Upper lobe of left lung (tissue), 6 donors: ENCODE measurements at places on chromosomes 16 and 17. TPM values are rescaled to one million over a fixed set of nuclear protein-coding genes. Genes with fewer than 3 reads are reported as not detected.

Gene ELMO3
- total RNA-seq: 25.1 TPM

Gene UNKL
- total RNA-seq: 30.4 TPM

Gene NOG
- total RNA-seq: 8.5 TPM

Gene CMTM1
- 0.61 TPM for total RNA-seq

Gene TBC1D28
- not detected for total RNA-seq

Gene USP32
- total RNA-seq: 86.7 TPM

Gene CCL1
- total RNA-seq: not detected

Gene CACNG5
- not detected for total RNA-seq

Gene TAT
- not detected for total RNA-seq

Gene MIF4GD
- total RNA-seq: 42.8 TPM

Gene CACNG1
- not detected for total RNA-seq

Gene DRC3
- 10.4 TPM for total RNA-seq

- DNase-seq: no peak
Observed at GRCh38 chr17:62780269-62780668, 27.8 kb downstream of the MARCHF10 start.

- DNase-seq: no peak
Observed at GRCh38 chr17:2947588-2947950, 115.8 kb downstream of the OR1D5 start.

GRCh38 chr16:86030116-86030515 lies 131.2 kb downstream of the IRF8 start:
- DNase-seq: no peak

DNA sequence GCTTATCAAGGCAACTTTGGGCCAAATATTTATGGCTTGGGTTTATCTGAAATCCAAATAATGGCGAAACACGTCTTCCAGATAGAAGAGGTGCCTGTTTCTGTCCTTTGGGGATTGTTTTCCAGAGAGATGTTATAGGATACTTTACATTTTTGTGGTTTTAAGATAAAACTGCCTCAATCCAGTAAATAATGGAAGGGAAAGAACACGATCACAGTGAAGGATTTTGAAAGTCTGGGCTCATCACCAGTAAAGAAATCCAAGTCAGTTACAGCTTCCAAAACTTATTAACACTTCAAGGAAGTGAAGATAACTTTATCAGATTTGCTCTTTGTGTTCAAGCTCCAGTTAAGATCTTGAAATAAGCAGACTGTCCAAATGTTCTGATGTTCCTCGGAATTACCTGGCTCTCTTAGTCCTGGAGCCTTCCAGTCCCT lies 30.1 kb downstream of the DNAH2 start:
- no peak for DNase-seq

DNA sequence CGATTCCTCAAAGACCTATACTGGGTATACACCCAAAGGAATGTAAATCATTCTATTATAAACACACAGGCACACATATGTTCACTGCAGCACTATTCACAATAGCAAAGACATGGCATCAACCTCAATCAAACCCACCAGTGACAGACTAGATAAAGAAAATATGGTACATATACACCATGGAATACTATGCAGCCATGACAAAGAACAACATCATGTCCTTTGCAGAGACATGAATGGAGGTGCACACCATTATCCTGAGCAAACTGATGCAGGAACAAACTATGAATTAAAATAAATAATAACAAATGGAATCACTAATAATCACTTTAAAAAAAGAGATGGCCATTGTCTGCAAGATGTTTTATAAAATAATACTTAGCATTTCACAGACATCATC lies 380.1 kb downstream of the GRIN2A start:
- DNase-seq: no peak

- DNase-seq: no peak
Observed at GRCh38 chr16:83895243-83895642, 3.7 kb upstream of the MLYCD start.

- peak; percentile 87 for DNase-seq
Observed at GRCh38 chr16:88681084-88681680, 5.1 kb downstream of the SNAI3 start.

GRCh38 chr17:36641877-36642845 lies 40.8 kb downstream of the MRM1 start:
- DNase-seq: no peak

DNA sequence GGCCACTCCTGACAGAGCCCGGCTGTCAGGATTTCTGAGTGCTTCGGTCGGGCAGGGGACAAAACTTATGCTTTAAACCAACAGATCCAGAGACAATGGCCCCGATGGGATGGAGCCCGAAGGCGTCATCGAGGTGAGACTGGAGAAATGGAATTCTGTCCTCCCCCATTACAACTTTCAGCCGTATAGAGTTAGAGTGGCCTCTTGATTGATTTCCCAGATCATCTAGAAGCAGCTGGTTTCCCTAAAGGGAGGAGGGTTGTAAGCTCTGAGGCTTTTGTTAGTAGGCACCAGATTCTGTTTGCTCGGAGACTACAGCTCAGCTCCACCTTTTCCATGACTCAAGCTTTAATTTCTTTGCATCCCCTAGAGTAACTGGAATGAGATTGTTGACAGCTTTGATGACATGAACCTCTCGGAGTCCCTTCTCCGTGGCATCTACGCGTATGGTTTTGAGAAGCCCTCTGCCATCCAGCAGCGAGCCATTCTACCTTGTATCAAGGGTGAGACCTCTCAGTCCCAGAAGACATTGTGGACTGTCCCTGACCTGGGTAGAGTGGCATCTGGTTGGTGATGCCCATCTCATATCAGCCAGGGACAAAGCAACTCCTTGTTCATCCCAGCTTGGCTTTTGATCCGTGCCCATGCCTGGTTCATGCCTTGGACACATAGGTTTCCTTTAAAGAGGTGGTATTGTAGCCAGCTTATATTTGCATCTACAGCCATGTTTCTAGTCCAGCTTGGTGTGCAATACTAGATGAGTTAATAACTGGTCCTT lies 5.1 kb upstream of the CD68 start:
- no peak for DNase-seq

DNA sequence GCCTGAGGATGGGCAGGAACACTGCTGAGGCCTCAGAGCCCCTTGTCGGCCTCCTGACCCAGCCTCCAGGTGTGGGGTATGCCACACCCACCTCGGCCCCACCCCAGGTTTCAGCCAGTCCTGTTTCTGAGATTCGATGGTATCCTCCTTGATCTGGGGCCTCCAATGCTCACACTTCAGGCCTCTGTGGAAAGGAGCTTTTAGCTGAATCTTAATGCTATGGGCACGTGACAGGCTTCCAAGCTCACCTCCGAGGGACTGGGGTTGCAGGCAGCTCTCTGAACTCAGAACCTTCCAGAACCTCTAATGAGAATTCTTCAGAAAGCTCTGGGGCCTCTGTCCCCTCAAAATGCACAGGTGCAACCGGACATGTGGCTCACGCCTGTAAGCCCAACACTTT lies 54.8 kb downstream of the SCNN1B start:
- no peak for DNase-seq

- DNase-seq: no peak
Observed at GRCh38 chr17:80775863-80776262, 215.8 kb upstream of the CHMP6 start.

DNA sequence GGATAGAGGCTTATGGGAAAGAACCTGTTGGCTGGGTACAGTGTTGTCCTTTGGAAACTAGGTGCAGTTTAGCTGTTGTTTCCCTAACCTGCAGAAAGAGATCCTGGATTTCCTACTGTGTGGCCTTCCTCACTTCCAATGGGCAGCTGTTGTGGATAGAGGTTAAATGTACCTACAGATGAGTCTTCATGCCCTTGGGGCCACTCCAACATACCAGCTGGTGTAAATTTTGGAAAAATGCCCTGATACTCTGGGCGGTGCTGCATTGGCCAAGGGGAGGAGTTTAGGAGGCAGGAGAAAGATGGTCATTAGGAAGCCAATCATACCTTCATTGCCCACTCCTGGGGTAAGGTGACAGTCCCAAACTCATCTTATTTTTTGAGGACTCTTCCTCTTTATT lies 70.2 kb downstream of the SNX11 start:
- DNase-seq: no peak

DNA sequence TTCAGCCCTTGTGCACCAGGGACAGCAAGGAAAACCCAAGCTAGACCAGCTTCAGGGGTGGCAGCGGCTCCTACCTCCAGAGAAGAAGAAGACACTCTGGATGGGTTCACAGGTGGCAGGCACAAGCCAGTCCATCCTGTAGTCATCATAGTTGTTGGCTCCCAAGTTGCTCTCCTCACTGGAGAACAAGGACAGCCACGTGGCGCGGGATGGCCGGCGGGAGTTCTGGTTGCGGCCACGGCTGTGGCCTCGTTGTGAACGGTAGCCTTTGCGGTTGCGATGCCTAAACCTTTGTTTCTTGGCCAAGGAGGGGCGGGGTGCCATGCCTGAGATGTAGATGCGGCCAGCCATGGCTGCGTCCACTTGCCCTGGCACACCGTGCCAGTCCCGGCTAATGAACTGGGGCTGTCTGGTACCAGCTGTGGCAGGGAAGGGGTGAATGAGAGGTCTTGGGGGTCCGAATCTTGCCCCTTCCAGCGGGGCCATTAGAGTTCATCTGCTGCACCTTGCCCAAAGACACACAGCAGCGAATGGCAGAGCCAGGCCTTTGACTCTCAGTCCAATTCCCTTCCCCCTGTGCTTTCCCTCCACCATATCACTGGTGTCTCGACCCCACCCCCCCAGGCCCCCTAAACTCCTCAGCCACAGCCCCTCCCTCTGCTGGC lies 2.3 kb downstream of the VTN start:
- DNase-seq: peak; percentile 79

DNA sequence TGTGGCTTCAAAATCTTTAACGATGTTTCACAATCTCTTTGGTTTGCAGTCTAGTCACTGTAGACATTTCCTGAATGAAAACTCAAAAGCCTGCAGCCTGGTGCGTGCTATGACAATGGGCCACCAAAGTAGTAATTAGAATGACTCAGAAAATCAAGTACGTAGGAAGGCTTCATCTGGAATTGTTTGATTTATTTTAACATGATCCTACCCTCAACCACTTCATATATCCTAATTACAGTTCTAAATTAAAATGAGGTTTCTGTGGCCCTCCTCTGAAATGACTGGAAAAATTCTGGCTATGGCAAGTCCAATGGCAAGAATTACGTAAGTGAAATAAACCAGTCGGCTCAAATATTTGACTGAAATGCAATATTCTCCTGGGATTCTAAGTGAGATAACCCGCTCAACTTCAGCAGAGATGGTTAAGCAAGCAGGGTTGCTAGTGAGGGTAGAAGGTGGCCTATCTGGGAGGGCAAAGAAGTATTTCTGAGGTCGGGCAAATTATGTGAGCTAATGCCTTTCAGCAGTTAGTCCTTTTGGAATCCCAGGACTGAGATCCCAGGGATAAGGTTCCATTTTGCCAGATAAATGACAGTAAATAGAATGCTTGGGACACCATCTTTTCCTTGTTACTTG lies 145.6 kb upstream of the MYOCD start:
- no peak for DNase-seq

DNA sequence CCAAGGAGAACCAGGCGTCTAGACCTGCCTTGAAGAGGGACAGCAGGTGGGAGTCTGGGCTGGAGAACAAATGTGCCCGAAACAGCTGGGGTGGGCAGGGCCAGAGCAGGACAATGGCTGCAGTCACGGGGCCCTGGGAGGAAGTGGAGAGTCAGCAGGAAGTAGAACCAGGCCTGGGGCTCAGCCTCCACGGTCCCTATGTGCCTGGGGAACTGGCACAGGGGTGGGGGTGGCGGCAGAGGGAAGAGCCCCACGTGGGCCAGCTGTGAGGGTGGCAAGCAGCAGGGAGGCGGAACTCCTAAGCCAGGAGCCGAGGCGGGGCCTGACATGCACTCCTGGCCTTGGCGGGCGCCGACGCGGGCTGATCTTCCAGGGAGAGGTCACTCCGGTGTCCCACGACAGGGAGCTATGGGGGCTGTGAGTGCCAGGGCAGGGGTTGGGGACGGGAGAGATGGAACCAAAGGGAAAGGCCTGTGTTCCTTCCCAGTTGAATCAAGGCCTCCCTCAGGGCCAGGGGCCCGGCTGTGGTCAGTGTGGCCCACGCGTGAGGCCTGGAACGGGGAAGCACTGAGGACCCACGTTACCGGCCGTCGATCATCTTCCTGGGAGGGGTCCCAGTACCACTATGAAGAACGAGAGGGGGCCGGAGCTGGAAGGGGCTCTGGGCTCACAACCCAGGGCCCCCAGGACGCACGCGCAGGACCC lies 42.7 kb downstream of the TIMM22 start:
- DNase-seq: peak; percentile 89

DNA sequence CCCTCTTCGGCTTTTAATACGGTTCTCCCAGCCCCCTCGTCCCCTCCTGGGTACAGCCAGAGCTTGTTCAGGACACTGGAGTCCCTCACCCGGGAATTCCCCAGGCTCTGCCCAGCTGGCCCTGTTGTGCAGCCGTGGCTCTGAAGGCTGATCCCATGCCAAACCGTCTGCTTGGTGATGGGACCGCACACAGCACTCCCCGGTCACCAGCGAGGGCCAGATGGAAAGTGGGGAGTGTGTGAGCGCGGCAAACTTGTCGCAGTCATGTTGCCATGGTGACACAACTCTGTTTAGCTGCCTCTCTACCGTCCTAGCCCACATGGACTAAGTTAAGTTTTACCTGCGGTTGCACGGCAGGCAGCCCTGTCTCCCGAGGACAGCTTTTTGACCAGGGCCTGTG lies 107.9 kb downstream of the RAP1GAP2 start:
- no peak for DNase-seq

DNA sequence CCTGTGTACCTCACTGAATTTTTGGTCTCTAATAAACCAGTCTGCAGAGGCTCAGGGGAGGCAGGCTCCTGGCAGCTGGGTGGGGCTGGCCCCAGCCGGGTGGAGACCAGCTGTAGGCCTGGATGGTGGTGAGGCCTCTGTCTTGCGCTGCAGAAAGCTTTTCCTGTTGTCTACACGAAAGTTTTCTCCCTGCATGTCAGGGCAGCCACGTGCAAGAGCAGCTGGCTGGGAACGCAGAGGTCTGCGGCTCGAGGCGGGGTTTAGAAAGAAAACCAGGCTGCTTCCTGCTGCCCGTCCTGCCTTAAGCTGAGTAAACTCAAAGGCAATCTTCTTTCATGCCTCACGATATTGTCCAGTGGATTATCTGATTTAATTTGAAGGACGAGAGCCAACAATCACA lies 2.4 kb downstream of the SERPINF1 start:
- peak; percentile 67 for DNase-seq

- no peak for DNase-seq
Observed at GRCh38 chr16:86846136-86846535, 267.8 kb downstream of the FOXL1 start.
